Omental fat pad (tissue), 4 donors: ENCODE measurements at places on chromosomes 4 and X. TPM values are rescaled to one million over a fixed set of nuclear protein-coding genes. Genes with fewer than 3 reads are reported as not detected.

GRCh38 chr4:169152899-169153298, 117.9 kb downstream of the SH3RF1 start:
- DNase-seq = no peak

GRCh38 chr4:94395562-94395961, 52.9 kb upstream of the HPGDS start:
- DNase-seq = no peak

GRCh38 chrX:135185795-135186443, 14.7 kb upstream of the CT55 start:
- no peak for DNase-seq

- DNase-seq = no peak
These were observed 44.8 kb downstream of the SPANXN3 start for GRCh38 chrX:143472347-143472938.

GRCh38 chrX:118350706-118351105, 4.8 kb downstream of the WDR44 start:
- no peak for DNase-seq

DNA sequence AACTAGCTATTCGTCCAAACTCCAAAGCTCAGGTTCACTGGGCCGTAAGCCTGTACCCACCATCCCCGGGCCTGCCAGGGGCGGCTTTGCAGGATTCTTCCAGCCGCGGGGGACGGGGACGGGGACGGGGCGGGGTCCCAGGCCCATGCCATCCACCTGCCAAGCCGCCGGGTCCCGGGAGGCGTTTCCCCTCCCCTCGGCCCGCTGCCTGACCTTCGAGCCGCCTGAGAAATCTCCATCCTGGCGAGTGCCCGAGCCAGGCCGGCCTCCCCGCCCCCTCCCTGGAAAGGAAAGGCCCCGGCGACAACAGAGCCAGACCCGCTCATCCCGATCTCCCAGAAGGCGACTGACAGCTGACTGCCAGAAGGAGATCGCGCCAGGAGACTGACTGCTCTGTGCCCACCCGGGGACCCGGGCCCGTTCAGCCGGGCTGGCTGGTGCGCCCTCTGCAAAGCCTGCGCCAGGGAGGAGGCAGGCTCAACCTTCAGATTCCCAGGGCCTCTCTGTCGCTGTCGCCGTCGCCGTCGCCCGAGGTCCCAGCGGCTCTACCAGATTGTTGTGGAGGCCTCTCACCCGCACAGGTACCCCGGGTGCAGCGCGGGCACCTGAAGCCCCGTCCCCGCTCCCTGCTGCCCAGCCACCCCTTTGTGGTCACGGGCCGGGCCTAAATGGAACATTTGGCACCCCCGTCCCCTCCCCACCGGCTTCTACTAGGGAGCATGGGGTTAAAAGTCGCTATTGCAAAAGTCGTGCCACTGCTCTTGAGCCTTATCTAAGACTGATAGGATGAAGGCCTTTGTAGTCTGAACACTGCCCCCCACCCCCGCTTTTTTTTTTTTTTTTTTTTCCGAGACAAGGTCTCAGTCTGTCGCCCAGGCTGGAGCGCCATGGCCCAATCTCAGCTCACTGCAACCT, at the start of gene RGN:
TSS of gene RGN (plus strand) at position 315 of the 915 bp plus-strand sequence. CDS start 2,702 bp downstream, outside the sequence.
- DNase-seq = no peak

GRCh38 chr4:13367244-13367643, 116.9 kb downstream of the RAB28 start:
- no peak for DNase-seq

DNA sequence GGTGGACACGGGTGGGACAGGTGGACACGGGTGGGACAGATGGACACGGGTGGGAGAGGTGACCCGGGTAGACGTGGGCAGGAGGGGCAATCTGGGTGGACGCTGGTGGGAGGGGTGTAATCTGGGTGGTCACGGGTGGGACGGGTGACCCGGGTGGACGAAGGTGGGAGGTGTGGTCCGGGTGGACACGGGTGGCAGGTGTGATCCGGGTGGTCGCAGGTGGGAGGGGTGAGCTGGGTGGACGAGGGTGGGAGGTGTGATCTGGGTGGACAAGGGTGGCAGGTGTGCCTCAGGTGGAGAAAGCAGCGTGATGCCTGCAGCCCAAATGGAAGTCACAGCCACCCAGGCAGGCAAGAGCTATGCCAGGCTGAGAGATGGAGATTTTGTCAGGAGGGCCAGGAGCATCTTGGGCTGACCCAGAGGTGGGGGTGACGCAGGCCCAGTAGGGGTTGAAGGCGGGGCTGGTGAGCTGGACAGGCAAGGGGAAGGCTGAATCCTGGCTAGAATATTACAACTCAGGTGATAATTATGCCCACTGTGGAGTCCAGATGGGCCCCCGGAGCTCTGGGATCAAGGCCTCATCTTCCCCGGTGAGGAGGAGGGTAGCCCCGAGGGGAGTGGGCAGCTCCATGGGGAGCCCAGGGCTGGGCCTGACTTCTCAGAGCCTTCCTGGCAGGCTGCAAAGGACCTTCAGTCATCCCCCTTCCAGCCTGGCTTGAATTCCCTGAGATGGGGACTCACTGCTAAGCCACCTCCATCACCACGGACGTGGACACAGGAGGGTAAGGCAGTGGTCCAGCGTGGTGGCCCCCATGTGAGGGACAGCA, 100.0 kb downstream of the ADRA2C start:
- DNase-seq = no peak

DNA sequence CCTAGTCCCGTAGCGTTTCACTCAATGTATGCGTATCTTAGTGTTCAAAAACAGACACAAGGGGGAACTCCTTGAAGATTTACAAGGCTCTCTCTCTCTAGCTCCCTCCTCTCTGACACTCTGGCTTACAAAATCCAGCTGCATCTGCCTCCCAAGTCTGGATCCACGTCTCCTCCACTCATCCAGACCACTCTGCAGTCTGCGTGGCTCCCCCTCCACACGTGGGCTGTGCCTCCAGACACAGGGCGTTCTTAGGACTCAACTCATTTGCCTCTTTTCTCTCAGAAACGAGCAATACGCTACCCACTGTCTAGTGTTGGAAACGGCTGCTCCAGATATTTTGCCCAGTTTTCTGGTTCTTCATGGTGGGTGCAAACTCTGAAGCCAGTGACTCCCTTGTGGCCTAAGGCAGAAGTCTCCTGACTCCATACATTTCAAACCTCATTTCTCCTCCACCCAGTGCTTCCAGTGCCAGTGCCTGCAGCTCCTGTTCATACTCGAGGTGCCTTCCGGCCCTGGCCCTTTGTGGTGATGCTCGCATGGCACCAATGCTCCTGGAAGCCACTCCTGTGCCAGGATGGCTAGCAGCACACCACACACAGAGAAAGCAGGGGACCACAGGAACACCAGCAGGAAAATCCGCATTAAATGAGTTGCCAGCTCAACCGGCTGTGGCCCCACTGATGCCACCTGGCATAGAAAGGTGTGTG, 24.1 kb downstream of the NAT8L start:
- DNase-seq = no peak

DNA sequence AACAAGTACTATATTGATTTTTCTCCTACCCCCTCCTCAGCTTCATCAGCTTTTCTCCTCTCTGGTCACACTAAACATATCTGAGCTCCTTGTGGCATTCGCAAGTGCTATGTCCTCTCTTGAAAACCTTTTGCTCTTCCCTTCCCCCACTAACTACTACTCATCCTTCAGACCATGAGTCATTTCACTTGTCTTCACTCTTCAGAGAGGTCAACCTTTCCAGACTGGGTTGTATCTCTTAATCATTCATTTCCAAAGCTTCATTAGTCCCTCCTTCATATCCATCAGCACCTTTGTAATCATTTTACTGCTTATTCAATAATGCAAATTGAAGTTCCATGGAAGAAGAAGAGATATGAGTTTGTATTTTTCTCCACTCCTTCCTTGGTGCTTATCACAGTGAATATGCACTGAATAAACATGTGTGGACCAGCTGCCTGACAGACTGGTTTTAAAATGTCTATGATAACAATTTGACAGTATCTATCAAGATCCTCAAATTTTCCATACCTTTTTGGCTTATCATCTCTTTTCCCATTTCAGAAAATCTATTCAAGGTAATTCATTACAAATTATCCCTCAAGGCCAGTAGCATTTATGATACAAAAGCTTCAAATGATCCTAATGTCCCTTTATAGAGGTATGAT, 28.4 kb downstream of the DDX60L start:
- no peak for DNase-seq

GRCh38 chr4:1030031-1030430, 18.6 kb downstream of the FGFRL1 start:
- no peak for DNase-seq

DNA sequence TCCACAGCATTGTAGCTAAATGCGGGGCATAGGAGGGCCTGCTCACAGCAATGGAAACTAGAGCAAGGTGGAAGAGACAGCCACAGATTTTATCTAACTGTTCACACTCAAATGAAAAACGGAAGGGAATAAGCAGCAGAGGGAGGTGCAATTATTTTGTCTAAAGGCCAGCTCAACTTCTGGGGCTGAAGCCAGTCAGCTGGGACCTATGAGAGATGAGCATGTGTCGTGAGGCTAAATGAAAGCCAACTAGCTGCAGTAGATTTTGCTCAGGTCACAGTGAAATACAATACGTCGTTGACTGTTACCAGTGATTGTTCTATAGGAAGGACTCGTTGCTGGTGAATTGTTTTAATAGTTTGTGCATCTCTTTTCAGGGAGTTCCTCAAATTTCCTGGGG, 26.4 kb upstream of the FGFBP2 start:
- DNase-seq = no peak

DNA sequence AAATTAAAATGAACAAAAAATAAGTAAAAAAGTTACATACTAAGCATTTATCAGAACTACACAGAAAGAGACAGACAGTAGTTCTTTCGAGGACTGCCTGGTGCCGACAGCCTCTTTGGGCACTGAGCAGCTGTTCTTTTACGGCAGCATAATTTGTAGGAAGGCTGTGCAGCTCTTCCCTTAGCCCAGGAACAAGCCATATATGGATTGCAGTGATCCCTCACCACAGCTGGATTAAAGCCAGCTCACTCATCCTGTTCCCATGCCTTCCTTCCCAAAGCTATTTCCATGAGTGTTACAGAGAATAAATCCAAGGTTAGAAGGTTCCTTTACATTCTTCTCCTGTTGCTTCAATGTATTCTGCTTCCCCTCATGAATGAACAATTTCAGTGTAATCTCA, 71.7 kb downstream of the DDX60L start:
- DNase-seq = no peak

DNA sequence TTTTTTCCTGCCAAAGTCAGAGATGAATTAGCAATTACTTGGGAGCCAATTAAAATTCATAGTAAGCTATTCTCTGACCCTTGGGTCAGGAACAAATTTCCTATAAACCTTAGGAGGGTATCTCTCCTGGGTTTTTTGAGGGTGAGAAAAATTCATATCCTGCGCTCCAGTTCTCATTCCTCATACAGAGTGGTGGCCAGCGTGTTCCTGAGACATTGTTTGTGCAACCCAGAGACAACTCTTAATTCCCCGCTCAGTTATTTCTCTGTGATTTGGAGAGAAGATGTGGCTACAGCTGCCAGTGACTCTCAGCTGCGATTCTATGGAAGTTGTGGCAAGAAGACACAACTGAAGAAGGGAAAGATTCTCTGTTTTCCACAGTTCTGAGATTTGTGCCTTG, 37.9 kb upstream of the CBR4 start:
- DNase-seq = no peak

GRCh38 chrX:74231625-74232024, 72.4 kb upstream of the ZCCHC13 start:
- no peak for DNase-seq

GRCh38 chr4:177108708-177109107, 201.0 kb upstream of the NEIL3 start:
- no peak for DNase-seq

DNA sequence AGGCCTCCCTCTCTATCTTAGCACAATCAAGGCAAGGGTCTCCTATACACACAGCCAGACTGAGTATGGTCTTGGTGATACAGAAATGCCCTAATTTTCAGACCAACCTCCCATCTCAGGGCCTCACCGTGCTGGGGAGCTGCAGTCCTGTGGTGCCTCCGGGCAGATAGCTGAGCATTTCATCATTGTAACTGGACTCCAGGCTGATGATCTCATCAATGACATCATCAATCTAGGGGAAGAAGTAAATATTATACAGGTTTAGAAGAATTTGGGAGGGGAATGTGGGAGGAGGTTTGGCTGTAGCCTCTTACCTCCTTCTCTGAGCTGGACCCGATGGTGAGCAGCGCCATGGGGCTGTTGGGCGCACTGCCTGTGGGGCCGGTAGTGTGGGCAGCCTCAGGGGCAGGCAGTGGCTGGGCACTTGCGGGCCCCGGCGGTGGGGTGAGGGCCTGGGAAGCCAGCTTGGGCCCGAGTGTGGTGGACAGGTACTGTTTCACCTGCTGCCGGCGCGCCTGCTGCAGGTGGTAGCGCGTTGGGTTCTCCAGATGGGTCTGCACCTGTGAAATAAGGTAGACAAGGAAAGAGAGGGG, 5.2 kb downstream of the TFE3 start:
- no peak for DNase-seq

The ATP2B3 gene
- total RNA-seq = not detected

The PRRG1 gene
- total RNA-seq = 20.1 TPM

The TRPC3 gene
- total RNA-seq = 2.7 TPM

The HERC5 gene
- 12.8 TPM for total RNA-seq

The RHOXF1 gene
- not detected for total RNA-seq

The TNIP3 gene
- 1.3 TPM for total RNA-seq

The TSC22D3 gene
- 350 TPM for total RNA-seq

The ADH1B gene
- 4,408 TPM for total RNA-seq

The PKD2 gene
- 90.7 TPM for total RNA-seq
